ENCODE measurements at places on chromosomes 1 and 21. TPM values are rescaled to one million over a fixed set of nuclear protein-coding genes. Genes with fewer than 3 reads are reported as not detected.

FCRL6 gene
- total RNA-seq: not detected

THBS3 gene
- total RNA-seq: 17.2 TPM

RAP1A gene
- 21.0 TPM for total RNA-seq

NIBAN1 gene
- total RNA-seq: 1.6 TPM

CACNA1S gene
- total RNA-seq: not detected

C1orf94 gene
- 1.3 TPM for total RNA-seq

KCNJ15 gene
- total RNA-seq: 0.31 TPM

LCE3D gene
- total RNA-seq: not detected

C1orf74 gene
- 2.2 TPM for total RNA-seq

YARS1 gene
- 52.3 TPM for total RNA-seq

PTPN14 gene
- 2.2 TPM for total RNA-seq

GJB3 gene
- total RNA-seq: not detected

TNNI3K gene
- 22.8 TPM for total RNA-seq

NUF2 gene
- total RNA-seq: 8.8 TPM

FTCD gene
- 2.2 TPM for total RNA-seq

ERO1B gene
- total RNA-seq: 24.7 TPM

CD160 gene
- not detected for total RNA-seq

ADCY10 gene
- 0.63 TPM for total RNA-seq

JAM2 gene
- total RNA-seq: 41.0 TPM

OR2M3 gene
- 0.63 TPM for total RNA-seq

PGLYRP3 gene
- not detected for total RNA-seq

TSSK3 gene
- total RNA-seq: not detected

CNKSR1 gene
- total RNA-seq: 7.2 TPM

S100A7A gene
- not detected for total RNA-seq

CAMK1G gene
- 2.8 TPM for total RNA-seq

HCN3 gene
- 27.2 TPM for total RNA-seq

CD1B gene
- not detected for total RNA-seq

ELAPOR1 gene
- 44.8 TPM for total RNA-seq

DAB1 gene
- 93.9 TPM for total RNA-seq

VPS45 gene
- total RNA-seq: 122 TPM

PTGFR gene
- total RNA-seq: 1.6 TPM

GLMP gene
- 14.1 TPM for total RNA-seq

ADGRL2 gene
- 188 TPM for total RNA-seq

AGMAT gene
- 0.31 TPM for total RNA-seq

NKAIN1 gene
- 48.8 TPM for total RNA-seq

DNASE2B gene
- not detected for total RNA-seq

CYP4A11 gene
- 0.31 TPM for total RNA-seq

CLCN6 gene
- 29.7 TPM for total RNA-seq

S100A8 gene
- 1.6 TPM for total RNA-seq

DIP2A gene
- total RNA-seq: 101 TPM

IL6R gene
- total RNA-seq: 2.2 TPM

PM20D1 gene
- total RNA-seq: not detected

LCE1B gene
- total RNA-seq: not detected

CLDN8 gene
- not detected for total RNA-seq

GPR137B gene
- 57.9 TPM for total RNA-seq

JAK1 gene
- 60.1 TPM for total RNA-seq

GUCA2B gene
- total RNA-seq: not detected

OR2T29 gene
- total RNA-seq: not detected

ADAM30 gene
- total RNA-seq: not detected

LCE1F gene
- total RNA-seq: not detected
